ENCODE measurements at places on chromosomes 7 and 10.
A peak's percentile ranks its signal among the peaks of the same experiment; 100 is the strongest.

DNA sequence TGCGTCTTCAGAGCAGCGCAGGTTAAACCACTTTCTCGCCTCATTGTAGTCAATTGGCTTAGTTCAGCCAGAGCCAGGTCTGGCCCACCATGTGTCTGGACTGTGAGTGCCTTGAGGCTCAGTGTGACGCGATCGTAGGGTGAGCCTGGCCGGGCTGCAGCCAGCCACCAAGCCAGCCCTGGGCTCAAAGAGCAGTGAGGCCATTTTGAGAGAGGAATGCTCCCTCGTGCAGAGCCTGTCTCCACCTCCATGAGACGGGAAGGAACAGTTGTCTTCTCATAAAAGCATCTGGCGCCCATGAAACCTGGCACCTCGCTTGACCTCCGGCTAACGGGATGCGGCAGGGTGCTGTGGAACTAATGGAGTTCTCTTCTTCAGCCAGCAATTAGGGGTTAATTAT is 34.5 kb downstream of the LHPP start:
- DNase-seq, result no peak

DNA sequence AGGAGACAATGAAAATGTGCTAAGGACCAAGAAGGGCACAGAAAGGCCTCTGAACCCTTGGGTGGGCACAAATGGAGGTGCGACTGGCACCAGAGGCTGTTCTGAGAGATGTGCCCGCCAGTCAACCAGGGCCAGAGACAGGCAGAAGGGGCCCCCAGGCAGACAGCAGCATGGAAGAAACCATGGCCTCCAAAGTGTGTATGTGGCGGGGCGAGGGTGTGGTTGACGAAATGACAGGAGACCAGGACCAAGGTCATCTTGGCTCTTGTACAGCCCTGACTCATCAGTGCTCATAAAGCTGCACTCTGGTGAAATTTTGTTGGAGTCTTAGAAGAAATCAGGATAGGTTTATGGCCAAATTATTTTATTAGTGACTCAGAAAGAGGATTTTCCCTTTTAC is 4.0 kb upstream of the MRPS24 start:
- no peak for DNase-seq

DNA sequence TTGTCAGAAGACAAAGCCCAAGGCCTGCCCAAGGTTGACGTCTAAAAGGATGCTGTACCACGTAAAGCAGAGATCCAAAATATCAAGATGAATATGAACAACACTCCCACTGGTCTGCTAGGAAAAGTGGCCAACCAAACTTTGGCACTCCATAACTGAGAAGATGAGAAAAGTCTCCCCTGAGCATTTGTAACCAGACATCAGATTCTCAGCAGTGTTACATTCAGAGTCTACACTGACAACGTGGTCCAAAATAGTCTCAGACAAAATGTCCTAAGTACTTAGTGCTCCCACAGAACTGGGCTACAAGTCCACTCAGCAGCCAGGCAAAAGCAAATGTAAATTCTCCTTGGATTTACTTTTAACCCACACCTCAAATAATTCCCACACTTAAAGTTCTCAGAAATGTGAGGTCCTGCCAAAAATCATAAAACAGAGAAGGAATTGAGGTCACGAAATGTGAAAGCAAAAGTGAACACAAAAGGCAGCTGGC is 185.1 kb upstream of the NOBOX start:
- no peak for DNase-seq

- no peak for DNase-seq
Observed at GRCh38 chr10:71751515-71752224, 21.6 kb downstream of the VSIR start.

- no peak for DNase-seq
Observed at GRCh38 chr7:13986208-13986607, 3.3 kb downstream of the ETV1 start.

DNA sequence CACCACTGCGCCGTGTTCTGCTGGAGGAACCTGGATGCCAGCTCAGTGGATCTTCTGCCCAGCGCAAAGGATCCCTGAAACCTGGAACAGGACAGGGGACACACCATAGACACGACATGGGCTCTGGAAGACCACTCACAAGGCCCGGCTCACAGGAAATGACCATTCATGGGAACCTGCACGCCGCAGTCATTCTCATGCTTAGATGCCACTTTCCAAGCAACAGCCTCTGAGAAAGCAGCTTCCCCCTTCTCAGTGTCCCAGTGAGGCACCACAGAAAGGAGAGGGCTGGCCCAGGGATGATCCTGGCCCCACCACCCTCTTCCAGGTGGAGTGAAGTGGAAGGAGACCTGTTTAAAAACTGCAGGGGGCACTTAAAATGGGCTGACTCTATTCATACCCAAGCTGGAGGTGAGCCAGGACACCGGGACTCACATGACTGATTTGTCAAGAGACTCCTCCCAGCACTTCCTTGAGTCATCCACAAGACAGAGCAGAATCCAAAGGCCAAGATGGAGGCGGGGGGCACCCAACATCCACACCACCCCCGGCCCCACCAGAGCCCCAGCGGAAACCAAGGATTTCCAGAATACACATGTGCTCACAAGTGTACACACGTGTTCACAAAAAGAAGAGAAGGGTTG is 11.2 kb downstream of the CTBP2 start:
- DNase-seq, result no peak

GRCh38 chr10:51367127-51367526 is 292.8 kb downstream of the PRKG1 start:
- DNase-seq, result no peak

DNA sequence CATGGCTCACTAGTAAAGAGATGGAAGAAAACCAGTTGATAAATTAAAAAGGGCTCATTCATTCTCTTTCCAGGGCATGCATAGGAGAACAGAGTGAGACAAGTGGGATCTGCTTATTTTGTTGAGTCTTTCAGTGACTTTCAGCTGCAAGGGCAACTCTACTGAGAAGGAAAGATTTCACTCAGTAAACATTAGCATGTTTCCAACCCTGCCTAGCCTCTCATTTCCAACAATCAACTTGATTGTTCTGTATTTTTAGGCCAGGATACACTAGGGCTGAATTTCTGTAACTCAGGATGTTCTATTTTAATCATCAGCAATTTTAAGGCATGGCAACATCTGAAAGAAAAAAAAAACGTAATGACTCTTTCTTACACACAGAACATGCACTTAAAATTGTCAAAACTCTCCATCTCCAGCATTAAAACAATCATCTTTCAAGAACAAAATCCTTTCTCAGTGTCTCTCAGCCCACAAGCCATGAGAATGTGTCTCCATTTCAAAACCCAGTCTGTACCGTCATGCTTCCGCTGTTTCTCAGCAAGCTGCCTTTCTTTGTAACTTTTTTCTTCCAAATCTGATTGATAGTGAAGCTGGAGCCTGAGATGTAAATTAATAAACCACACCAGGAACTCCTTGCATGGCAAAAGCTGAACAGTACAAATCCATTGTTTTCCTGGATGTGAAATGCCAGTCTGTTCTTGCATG is 147.2 kb upstream of the KLF14 start:
- DNase-seq, result peak; percentile 0

DNA sequence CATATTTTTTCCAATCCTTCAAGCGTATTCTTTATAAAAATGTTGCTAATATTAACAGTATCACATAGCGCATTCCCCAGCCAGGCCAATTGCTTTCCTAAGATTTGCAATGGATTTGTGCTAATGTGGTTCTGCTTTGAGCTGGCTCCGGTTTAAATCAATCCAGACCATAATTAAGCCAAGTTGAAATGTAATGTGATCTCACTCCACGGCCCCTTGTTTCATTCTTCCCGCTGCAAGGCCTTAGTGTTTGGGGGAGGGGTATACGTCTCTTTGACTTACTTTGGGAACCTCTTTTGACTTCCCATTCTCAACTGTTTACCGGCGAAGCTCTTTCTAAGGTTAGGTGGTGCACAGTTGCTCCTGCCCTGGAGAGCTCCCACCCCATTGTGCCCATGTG is 86.4 kb downstream of the PRPF18 start:
- DNase-seq, result no peak

DNA sequence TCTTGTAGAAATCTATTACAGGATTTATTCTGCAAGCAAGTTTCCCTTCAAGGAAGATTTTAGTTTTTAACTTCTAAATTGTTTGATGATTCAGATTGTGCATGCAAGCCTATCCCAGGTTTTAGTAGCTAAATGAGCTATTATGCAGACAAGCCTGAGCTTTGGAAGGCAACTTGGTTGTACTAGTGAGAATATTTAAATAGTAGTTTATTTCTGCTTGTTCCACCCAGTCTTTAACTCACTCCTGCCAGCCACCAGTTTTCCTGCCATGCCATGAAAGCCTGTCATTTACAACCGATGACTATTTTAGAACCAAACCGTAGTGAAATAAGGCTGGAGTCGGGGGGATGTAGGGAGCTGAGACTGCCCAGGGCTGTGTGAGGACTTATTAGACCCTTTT is 324.6 kb upstream of the FZD1 start:
- DNase-seq, result no peak

DNA sequence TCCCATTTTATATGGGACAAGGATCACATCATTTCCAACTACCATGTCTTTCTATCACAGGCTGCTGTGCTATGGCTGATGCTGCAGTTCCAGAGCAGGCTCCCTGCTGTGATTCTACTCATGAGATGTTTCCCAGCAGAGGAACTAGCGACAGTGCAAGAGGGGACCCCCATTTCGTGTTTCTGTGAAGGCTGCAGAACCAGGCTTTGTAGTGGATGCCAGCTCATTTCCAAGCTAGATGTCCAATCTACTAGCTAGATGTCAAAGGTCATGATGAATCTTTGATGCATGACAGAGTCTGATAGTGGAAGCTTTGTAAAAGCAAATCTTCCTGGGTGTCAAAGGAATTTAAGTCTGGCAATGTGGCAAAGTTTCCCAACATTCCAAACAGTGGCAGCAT is 21.2 kb upstream of the MYO3A start:
- no peak for DNase-seq
